ENCODE measurements at places on chromosomes 7 and 10. TPM values are rescaled to one million over a fixed set of nuclear protein-coding genes. Genes with fewer than 3 reads are reported as not detected.

Gene EFCAB10
- 0.29 TPM for total RNA-seq

Gene NRCAM
- 85.1 TPM for total RNA-seq

Gene SPDYE5
- total RNA-seq: not detected

Gene HOXA13
- total RNA-seq: not detected

Gene NXPH1
- total RNA-seq: not detected

Gene AEBP1
- total RNA-seq: 8.9 TPM

Gene C10orf67
- total RNA-seq: not detected

Gene INHBA
- total RNA-seq: 21.2 TPM

Gene PTPN20
- total RNA-seq: 0.19 TPM

Gene RARRES2
- total RNA-seq: not detected

Gene TAC1
- not detected for total RNA-seq

Gene FRA10AC1
- total RNA-seq: 9.4 TPM

Gene LRRC4
- 2.3 TPM for total RNA-seq

Gene CLEC2L
- total RNA-seq: not detected

Gene TLL2
- total RNA-seq: not detected

Gene RAB18
- 42.1 TPM for total RNA-seq

Gene ZNF3
- 38.5 TPM for total RNA-seq

Gene MKRN1
- total RNA-seq: 41.5 TPM

Gene SYT15
- total RNA-seq: 0.10 TPM

Gene AMPH
- total RNA-seq: 0.10 TPM

Gene SPDYE2B
- total RNA-seq: not detected

Gene PDGFA
- total RNA-seq: 61.3 TPM

Gene VIPR2
- total RNA-seq: not detected

Gene NPSR1
- not detected for total RNA-seq

Gene ARHGEF5
- 0.33 TPM for total RNA-seq

Gene ATOH7
- not detected for total RNA-seq

Gene SORCS3
- under 0.01 TPM for total RNA-seq

Gene CH25H
- 8.5 TPM for total RNA-seq

Gene BICC1
- total RNA-seq: 0.48 TPM

Gene ATP6V0E2
- 26.7 TPM for total RNA-seq

Gene HECW1
- total RNA-seq: not detected

Gene TBRG4
- total RNA-seq: 61.4 TPM

Gene CNTNAP2
- not detected for total RNA-seq

Gene VPS37D
- 3.9 TPM for total RNA-seq

Gene FAM25G
- total RNA-seq: not detected

All from vein endothelial cell (primary cell).